ENCODE measurements at places on chromosomes 16 and 17.

GRCh38 chr17:44967907-44968224, 237 bp downstream of the C1QL1 start:
- no peak overlapping the region for H3K27ac ChIP-seq
- no peak for DNase-seq
- peak overlapping the region; percentile 66 for H3K4me3 ChIP-seq
- H3K36me3 ChIP-seq = no peaks in the 10 kb centered on the region
- H3K4me1 ChIP-seq = peaks cover 9% of the 10 kb centered on the region

GRCh38 chr17:16880121-16880842, 91.6 kb downstream of the TNFRSF13B start:
- DNase-seq = no peak
- no peak overlapping the region for H3K27ac ChIP-seq
- H3K4me3 ChIP-seq = no peak overlapping the region
- no peaks in the 10 kb centered on the region for H3K27me3 ChIP-seq
- no peaks in the 10 kb centered on the region for H3K4me1 ChIP-seq

- no peaks in the 10 kb centered on the region for H3K4me1 ChIP-seq
- DNase-seq = no peak
- no peak overlapping the region for H3K4me3 ChIP-seq
- H3K36me3 ChIP-seq = no peaks in the 10 kb centered on the region
- H3K27ac ChIP-seq = no peak overlapping the region
Measured at GRCh38 chr17:20120836-20121235, 111.7 kb downstream of the SPECC1 start.

DNA sequence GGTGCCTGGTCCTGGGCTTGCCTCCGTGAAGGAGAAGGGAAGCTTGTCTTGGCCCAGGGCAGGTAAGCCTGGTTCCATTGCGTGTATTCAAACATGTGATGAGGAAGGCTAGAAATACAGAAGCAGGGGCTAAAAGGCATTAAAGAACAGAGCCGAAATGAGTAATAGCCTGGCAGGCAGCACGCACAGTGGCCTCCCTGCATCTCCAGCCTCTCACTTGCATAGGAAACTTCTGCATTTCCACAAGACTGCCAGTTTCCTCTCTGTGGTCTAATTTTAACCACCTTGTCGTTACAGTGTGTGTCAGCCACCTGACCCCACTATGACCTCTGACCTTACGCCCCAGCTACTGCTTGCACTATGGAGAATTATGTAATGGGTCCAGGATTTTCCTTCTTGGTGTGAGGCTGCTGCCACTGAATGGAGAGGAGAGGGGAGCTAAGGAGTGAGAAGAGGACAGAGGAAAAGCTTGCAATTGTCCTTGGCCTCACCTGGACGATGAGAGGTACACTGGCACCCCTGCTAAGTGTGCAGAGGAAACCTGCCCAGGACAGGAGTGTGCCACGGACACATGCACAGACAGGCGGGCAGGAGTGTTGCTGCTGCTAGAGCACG, 32.8 kb downstream of the HIC1 start:
- no peak overlapping the region for H3K4me3 ChIP-seq
- H3K4me1 ChIP-seq = peaks cover 32% of the 10 kb centered on the region
- no peak for DNase-seq
- H3K36me3 ChIP-seq = no peaks in the 10 kb centered on the region
- H3K27me3 ChIP-seq = no peaks in the 10 kb centered on the region

DNA sequence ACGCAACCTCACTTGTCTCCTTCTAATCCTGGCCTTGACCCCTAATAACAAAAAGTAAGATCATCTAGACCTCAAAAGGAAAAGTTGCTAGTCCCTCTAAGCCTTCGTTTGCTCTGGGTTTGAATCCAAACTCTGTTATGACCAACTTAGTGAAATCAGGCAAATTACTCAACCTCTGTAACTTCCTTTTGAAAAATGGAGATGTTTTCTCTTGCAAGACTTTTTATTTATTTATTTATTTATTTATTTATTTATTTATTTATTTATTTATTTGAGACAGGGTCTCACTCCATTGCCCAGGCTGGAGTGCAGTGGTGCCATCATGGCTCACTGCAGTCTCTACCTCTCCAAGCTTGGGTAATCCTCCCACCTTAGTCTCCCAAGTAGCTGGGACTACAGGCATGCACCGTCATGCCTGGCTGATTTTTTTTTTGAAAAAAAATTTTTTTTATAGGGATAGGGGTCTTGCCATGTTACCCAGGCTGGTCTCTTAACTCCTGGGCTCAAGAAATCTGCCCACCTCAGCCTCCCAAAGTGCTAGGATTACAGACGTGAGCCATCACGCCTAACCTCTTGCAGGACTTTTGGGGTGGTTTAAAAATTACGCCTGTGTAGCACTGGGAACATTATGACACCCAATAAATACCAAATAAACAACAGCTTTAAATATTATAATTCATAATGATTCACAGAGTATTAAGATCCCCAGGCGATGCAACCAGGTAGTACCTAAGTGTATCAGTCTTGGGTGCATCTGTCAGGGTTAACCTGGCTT, 63.4 kb downstream of the PITPNC1 start:
- H3K27me3 ChIP-seq = no peaks in the 10 kb centered on the region
- H3K4me1 ChIP-seq = no peaks in the 10 kb centered on the region
- no peak for DNase-seq
- no peaks in the 10 kb centered on the region for H3K36me3 ChIP-seq
- no peak overlapping the region for H3K4me3 ChIP-seq

GRCh38 chr17:41131979-41132378, 8.0 kb upstream of the KRTAP4-12 start:
- H3K27ac ChIP-seq = no peak overlapping the region
- no peaks in the 10 kb centered on the region for H3K4me1 ChIP-seq
- no peak for DNase-seq
- H3K27me3 ChIP-seq = no peaks in the 10 kb centered on the region
- no peaks in the 10 kb centered on the region for H3K36me3 ChIP-seq

DNA sequence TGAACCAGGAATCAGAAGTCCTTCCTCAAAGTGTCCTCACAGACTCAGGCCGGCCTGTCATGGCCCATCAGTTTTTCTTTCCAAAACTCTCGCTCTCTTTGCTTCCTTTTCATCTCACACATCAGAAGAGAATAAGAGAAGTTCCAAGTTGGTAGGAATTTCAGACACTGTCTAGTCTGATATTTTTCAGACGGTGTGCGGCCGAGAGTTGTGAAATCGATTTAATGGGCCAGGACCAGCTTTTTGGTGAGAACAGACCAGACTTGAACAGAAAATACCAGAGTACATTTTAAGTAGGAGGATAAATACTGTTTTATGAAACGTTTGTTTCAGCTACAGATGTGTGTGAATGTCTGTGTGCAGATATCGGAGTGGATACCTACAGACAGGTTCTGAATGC, 24.8 kb upstream of the RCVRN start:
- H3K27me3 ChIP-seq = no peaks in the 10 kb centered on the region
- H3K4me1 ChIP-seq = peaks cover under 1% of the 10 kb centered on the region
- peak overlapping the region; percentile 19 for H3K27ac ChIP-seq
- DNase-seq = no peak
- no peak overlapping the region for H3K4me3 ChIP-seq

GRCh38 chr17:62303476-62303875, 76.9 kb upstream of the EFCAB3 start:
- H3K4me1 ChIP-seq = no peaks in the 10 kb centered on the region
- H3K36me3 ChIP-seq = no peaks in the 10 kb centered on the region
- H3K4me3 ChIP-seq = no peak overlapping the region
- H3K27me3 ChIP-seq = no peaks in the 10 kb centered on the region
- DNase-seq = no peak

DNA sequence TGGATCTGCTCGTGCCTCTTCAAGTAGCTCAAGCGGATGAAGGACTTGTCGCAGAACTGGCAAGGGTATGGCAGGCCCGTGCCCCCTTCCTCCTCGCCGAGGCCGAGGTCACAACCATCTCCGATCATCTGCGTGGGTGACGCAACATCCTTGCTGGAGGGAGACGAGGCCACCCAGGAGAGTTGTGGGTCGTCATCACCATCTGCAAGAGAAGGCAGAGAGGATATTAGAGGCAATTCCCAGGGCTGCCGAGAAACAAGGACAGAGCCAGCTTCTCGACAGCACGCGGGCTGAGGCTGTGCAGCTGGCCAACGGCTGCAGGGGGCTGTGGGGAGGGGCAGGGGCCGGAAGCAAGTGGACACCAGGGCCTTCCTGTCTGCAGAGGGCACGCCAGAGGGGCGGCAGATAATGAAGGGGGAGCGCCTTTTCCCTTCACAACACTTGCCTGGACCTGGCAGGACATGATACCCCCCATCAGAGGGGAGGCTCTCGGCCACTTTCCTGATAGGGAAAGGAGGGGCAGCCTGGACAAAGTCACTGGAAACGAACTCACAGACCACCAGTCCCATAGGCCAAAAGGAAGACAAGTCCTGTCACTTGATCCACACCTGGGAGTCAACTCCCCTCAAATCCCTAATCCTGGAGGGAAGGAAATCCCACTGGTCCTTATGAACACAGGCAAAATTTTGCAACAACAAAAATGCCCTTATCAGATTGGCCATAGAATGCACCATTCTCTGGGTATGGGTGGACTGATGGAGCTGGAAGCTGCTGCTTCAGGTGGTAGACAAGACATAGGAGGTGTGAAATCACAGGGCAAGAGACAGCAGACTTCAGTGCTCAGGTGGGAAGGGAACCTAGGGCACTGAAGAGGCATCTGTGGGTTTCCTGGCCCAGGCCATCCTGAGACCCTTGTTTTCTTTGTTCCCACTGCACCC, 217.0 kb downstream of the ZNF423 start:
- no peak overlapping the region for H3K4me3 ChIP-seq
- H3K27ac ChIP-seq = peak overlapping the region; percentile 71
- no peaks in the 10 kb centered on the region for H3K4me1 ChIP-seq
- DNase-seq = no peak

GRCh38 chr16:57999971-58000705, at the start of gene ZNF319:
TSS of gene ZNF319 (minus strand) at chr16:58000672. CDS start at chr16:57998265, 2,407 bp downstream.
- H3K4me3 ChIP-seq = peak within 1 kb of the TSS; percentile 59
- no peak for DNase-seq
- no peaks in the 10 kb centered on the region for H3K27me3 ChIP-seq
- H3K4me1 ChIP-seq = no peaks in the 10 kb centered on the region
- peak within 1 kb of the TSS; percentile 83 for H3K27ac ChIP-seq
- H3K36me3 ChIP-seq = peaks cover 5% of the 10 kb centered on the region

GRCh38 chr16:86761111-86762031, 183.0 kb downstream of the FOXL1 start:
- no peak overlapping the region for H3K27ac ChIP-seq
- peaks cover 40% of the 10 kb centered on the region for H3K27me3 ChIP-seq
- no peaks in the 10 kb centered on the region for H3K4me1 ChIP-seq
- no peak for DNase-seq
- no peaks in the 10 kb centered on the region for H3K36me3 ChIP-seq

GRCh38 chr16:1950047-1950446, 4.4 kb downstream of the RPL3L start:
- no peak overlapping the region for H3K27ac ChIP-seq
- DNase-seq = no peak
- H3K27me3 ChIP-seq = no peaks in the 10 kb centered on the region
- H3K4me3 ChIP-seq = no peak overlapping the region
- no peaks in the 10 kb centered on the region for H3K4me1 ChIP-seq

DNA sequence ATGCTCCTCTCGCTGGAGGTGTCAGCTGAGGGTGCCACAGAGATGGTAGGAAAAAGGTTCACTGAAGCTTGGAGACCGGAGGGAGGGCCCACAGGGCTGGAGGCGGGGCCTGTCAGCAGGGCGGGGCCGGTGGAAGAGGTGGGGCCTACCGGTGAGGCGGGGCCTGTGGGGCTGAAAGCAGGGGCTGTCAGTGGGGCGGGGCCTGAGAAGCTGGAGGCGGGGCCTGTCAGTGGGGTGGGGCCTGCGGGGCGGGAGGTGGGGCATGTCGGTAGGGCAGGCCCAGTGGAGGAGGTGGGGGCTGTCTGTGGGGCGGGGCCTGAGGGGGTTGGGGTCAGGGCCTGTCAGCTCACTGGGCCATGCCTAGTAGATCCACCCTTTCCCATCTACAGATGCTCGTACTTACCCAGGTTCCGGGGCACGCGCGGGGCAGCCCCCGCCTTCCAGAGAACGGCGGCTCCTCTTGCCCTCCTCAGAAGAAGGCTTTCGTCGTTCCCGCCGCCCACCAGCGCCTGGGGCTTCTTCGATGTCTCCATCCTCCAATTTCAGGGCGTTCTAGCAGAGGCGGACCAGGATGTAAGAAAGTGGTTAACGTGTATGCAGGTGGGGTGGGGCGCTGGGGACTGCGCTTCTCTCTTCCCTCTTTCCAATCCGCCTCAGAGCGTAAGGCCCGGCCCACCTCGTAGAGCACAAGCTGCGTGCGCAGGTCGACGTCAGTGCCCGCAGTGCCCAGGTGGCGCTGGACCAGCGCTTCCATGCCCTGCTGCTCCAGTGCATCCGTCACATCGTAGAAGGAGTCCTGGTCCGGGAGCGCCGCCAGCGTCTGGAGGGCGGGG, 9.8 kb downstream of the TMEM208 start:
- no peak overlapping the region for H3K27ac ChIP-seq
- H3K27me3 ChIP-seq = no peaks in the 10 kb centered on the region
- DNase-seq = no peak
- H3K4me3 ChIP-seq = no peak overlapping the region
- H3K4me1 ChIP-seq = peaks cover 17% of the 10 kb centered on the region
- no peaks in the 10 kb centered on the region for H3K36me3 ChIP-seq

- H3K27me3 ChIP-seq = no peaks in the 10 kb centered on the region
- DNase-seq = peak; percentile 52
- no peaks in the 10 kb centered on the region for H3K36me3 ChIP-seq
Measured at GRCh38 chr16:85202631-85203461, 90.6 kb upstream of the CIBAR2 start.

- no peak for DNase-seq
- H3K36me3 ChIP-seq = no peaks in the 10 kb centered on the region
- no peaks in the 10 kb centered on the region for H3K27me3 ChIP-seq
- H3K4me3 ChIP-seq = no peak overlapping the region
Measured at GRCh38 chr16:4987250-4987579, 29.1 kb downstream of the SEC14L5 start.

DNA sequence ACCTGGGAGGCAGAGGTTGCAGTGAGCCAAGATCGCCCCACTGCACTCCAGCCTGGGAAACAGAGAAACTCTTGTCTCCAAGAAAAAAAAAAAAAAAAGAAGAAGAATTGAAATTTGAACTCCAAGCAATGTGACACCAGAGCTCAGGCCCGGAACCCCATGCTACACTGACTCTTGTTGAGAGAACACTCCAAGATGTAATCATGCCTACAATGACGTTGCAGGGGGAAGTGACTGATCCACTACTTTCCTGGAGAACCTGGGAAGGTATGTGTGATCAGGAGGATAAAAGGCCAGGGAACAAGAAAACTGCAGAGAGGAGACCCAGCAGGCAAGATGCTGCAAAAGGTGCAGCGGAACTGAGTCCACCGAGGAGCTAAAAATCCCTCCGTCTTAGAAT, 57.9 kb downstream of the ADCY9 start:
- no peak overlapping the region for H3K4me3 ChIP-seq
- no peaks in the 10 kb centered on the region for H3K4me1 ChIP-seq
- H3K36me3 ChIP-seq = no peaks in the 10 kb centered on the region
- H3K27me3 ChIP-seq = no peaks in the 10 kb centered on the region
- no peak for DNase-seq
- no peak overlapping the region for H3K27ac ChIP-seq

- H3K4me3 ChIP-seq = no peak overlapping the region
- no peak overlapping the region for H3K27ac ChIP-seq
- DNase-seq = no peak
- H3K36me3 ChIP-seq = no peaks in the 10 kb centered on the region
Measured at GRCh38 chr16:23975293-23975692, 139.5 kb downstream of the PRKCB start.
